ENCODE measurements at places on chromosomes 12 and 14. TPM values are rescaled to one million over a fixed set of nuclear protein-coding genes. Genes with fewer than 3 reads are reported as not detected.

DNA sequence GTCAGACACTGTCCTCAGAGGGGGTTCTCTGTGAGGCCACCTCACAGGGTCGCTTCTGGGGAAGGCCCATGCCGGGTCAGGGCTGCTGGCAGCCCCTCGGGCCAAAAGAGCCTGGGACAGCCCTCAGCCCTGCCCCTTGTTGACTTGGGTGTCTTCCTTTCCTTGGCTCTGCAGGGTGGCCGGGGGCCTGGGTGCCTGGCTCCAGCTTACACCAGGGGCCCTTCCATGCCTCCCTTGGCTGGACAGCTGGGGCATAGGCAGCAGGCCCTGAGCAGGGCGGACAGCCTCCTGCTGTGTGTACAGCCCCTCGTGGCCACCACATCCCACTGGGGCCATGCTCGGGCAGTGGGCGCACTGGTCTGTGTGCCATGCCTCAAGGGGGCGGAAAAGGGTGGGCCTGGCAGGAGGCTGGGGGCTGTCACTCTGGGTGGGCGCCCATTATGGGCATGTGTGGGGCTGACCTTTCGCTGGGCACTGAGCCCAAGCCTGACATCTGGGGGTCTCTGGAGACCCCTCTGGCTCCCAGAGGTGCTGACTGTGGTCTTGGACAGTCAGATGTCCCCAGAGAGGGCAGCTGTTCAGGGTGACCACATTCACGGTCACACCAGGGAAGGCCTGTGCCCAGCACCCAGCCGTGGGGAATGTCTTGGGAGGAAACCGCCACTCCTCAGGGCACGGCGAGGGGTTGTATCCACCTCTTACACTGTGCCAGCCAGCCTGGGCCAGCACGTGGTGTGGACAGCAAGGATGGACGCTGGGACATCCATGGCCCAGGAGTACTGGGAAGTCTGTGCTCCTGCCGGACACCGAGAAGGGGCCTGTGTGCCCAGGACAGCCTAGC, 313.3 kb downstream of the TMEM121 start:
- no peak for DNase-seq

- peak; percentile 97 for DNase-seq
Observed at GRCh38 chr12:2944401-2945047, 14.7 kb upstream of the TEAD4 start.

DNA sequence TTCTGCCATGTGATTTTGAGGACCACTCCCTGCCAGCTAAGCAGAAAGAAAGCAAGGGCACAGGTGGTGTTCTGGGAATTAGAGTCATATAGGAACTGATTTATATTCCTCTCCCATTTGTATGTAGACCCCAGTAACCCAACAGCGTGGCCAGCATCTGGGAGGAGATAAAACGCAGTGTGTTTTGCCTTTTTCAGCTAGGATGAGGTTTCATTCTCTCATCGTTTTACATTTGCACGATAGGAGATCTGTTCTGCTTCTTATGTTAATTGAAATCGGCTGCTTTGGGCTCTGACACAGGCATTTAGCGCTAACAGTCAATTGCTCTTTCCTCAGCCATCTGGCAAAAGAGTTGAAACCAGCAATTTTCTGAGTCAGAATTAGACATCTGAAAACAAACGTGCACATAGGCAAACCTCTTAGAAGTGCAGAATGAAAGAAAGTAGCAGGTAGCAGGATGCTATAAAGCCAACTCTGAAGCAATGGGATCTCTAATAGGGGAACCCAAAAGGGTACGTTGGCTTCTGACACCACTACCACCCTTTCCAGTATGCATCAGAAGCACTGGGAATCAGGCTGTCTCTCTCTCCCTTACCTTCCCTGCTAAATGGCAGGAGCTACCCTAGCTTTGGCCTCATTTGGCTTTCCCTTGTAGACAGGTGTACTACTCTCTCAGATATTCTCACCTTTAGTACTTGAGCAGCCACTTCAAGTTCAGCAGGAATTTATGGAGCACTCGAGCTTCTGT, 219.1 kb downstream of the PHLDA1 start:
- peak; percentile 53 for DNase-seq

Gene ESRRB
- 1.0 TPM for total RNA-seq

DNA sequence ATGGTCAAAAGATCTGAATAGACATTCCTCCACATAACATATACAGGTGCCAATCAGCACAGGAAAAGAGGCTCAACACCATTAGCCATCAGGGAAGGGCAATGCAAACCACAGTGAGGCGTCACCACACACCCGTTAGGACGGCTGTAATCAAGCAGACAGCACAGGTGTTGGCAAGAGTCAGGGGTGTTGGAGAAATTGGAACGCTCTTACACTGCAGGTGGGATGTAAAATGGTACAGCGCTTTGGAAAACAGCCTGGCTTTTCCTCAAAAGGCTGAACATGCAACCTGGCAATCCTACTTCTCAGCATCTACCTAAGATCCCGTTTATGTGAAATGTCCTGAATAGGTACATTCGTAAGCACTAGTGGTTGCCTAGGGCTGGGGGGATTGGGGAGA, 21.5 kb upstream of the MMP17 start:
- DNase-seq, result no peak

Data from endodermal cell (in vitro differentiated cells).